ENCODE measurements at places on chromosomes 4 and X.

GRCh38 chr4:128371001-128371777 is 83.6 kb upstream of the PGRMC2 start:
- no peak for ATAC-seq

GRCh38 chr4:9875516-9875915 is 94.1 kb downstream of the DRD5 start:
- ATAC-seq, result no peak

- no peak for ATAC-seq
Observed at GRCh38 chr4:37803348-37803973, 23.0 kb upstream of the PGM2 start.

DNA sequence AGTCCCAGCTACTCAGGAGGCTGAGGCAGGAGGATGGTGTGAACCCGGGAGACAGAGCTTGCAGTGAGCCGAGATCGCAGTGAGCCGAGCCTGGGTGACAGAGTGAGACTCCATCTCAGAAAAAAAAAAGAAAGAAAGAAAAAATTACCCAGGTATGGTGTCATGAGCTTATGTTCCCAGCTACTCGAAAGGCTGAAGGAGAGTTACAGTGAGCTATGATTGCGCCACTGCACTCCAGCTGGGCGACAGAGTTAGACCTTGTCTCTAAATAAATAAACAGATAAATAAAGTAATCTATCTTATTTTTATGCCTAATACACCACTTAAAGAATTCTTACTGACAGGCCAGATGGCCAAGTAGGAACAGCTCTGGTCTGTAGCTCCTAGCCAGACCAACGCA is 73.0 kb downstream of the SLC39A8 start:
- ATAC-seq, result no peak

GRCh38 chr4:40649321-40649720 is 19.7 kb upstream of the RBM47 start:
- no peak for ATAC-seq
